Effector CD4-positive, alpha-beta T cell (primary cell): ENCODE measurements at places on chromosomes 1 and 21.

DNA sequence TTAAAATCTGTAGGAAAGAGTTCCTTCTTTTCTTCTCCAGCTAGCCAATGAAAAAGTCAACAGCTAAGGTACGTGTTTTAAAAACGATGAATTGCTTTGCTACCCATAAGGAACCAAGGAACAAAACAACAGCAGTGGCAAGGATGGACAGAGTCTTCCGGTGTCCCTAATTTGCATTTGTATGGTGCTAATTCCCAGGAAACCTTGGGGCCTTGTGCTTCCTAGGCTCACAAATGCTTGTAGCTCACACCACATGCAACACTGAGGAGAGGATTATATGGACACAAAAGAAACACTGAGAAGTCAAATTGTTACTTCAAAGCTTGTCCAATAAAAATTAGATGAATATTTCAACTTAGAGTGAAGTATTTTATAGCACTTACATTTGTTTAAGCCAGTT is 1.8 kb upstream of the PGBD5 start:
- DNase-seq: no peak

GRCh38 chr21:37119421-37120218 is 46.6 kb downstream of the TTC3 start:
- no peak for DNase-seq

DNA sequence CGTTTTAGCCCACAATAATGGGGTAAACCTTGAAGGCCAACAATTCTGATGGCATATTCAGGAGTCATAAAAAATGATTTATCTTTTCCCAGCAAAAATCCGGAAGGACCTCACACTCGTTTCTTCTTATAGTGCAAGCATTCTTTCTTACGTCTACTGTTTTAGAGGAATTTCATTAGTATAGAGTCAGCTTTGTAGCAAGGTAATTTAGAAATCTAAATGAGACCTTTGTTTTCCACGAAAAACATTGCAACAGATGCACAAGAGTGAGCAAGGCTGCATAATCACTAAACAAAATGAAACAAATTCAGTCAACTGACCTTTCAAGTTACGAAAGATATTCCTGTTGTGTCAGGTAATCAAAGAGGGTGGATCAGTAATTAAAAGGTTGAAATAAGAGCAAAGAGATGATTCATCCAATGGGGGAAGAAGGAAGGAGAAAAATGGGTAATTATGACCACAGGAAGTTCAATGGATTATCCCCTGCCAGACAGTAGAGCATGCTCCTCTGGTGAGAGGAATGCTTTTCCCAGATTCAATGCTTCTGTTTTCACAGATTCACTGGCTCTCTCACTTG is 560 bp upstream of the CSDE1 start:
- DNase-seq: no peak

DNA sequence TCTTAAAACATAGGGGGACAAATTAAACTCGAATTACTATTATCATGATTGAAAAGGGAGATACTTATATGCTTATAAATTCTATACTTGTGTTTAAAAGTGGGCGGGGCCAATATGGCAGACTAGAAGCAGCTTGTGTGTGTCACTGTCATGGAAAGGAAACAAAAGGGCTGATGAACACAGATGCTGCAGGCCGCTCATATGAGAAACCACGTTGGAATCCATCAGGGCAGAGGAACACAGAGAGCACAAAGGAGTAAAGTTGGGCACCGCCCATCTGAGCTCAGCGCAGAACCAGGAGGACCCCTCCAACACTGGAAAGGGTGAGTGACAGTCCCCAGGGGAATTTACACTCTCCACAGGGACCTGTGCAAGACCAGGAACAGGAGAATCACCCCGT is 107.0 kb downstream of the SLC5A9 start:
- no peak for DNase-seq

- no peak for DNase-seq
Measured at GRCh38 chr1:96206451-96206850, 515.1 kb upstream of the PTBP2 start.

DNA sequence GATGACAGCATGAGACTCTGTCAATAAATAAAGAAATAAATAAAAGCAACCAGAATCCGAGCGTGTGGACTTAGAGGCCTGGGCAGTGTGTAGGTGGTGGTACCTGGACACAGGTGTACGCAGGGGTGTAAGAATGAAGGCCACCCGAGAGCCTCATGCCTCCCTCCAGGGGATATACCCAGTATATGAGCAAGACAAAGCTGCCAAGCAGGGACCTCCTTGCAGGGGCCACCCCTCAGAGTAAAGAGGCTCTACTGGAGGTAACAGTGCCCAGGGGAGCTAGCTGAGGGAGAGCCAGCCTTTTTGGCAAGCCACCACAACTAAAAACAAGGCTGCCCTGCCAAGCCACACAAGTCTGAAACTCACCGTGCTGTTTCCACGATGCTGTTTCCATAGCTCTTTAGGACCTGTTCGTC is 179.2 kb upstream of the RAB4A start:
- no peak for DNase-seq

- DNase-seq: no peak
Measured at GRCh38 chr1:235556807-235557206, 52.6 kb upstream of the B3GALNT2 start.

DNA sequence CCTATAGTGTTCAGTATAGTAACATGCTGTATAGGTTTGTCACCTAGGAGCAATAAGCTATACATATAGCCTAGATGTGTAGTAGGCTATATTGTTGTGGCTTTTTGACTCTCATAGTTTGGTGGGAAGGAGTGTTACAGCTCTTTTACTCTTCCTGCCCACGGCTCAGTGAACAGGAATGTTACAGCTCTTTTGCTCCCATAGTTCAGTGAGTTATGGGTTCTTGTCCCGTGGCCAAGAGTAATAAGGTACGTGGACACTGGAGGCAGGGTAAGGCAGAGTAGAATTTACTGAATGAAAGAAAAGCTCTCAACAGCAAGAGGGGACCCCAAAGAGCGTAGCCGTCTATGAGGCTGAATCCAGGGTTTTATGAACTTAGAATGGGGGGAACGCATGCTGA is 734.3 kb downstream of the ADGRL2 start:
- no peak for DNase-seq

DNA sequence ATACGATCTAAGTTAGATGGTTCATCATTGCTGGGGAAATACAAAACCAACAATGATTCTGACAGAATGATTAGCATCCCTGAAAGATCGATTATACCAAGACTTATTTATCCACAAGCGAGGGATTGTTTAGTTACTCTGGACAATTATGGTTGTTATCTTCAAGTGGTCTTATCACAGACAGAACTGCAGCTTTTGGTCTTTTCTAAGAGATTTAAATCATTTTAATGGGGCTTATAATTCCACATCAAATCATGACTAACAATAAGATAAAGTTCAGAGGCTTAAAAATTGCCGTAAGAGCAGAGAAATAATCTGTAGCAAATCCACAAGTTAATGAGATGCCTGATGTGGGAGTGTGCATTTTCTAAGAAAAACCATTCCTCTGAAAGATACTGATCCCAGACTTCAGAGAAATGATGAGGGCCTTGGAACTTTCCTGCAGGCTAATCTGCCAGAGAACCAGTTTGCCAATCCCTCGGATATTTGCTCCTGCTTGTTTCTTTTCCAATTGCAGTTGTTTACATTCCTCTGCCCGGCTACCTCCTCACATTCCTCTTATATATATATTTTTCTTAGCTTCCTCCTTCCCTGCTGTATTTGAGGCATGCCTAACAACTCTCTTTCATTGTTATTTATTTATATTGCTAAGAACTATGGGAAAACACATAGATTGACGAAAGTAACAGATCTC is 134.8 kb downstream of the BACH1 start:
- no peak for DNase-seq

DNA sequence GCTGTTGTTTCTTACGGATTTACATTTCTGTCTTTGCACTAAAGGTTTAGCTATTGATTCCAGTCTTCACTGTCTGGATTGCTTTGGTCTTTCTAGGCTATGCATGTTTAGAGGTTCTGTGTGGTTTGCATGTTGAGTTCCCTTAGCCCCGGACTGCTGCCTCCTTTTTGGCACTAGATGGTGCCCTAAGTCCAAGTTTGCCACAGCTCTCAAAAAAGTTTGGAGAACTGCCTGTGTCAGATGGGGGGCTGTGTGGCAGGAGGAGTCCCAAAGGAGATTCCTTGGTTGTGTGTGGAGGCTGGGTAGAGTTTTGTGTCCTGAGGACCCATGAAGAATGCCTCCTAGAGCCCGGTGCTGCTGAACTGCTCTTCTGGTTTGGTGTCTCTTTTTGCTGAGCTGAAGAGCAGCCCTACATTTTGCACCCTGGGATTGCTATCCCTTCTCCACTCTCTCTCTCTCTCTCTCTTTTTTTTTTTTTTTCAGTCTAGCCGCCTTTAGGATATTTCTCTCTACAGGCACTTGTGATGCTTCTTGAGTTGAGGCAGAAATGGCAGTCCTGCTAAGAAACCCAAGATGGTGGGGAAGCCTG is 74.4 kb downstream of the PTGS2 start:
- DNase-seq: no peak

GRCh38 chr1:77652268-77652667 is 30.2 kb downstream of the ZZZ3 start:
- DNase-seq: no peak

GRCh38 chr1:185595835-185596667 is 138.1 kb upstream of the HMCN1 start:
- DNase-seq: peak; percentile 43

DNA sequence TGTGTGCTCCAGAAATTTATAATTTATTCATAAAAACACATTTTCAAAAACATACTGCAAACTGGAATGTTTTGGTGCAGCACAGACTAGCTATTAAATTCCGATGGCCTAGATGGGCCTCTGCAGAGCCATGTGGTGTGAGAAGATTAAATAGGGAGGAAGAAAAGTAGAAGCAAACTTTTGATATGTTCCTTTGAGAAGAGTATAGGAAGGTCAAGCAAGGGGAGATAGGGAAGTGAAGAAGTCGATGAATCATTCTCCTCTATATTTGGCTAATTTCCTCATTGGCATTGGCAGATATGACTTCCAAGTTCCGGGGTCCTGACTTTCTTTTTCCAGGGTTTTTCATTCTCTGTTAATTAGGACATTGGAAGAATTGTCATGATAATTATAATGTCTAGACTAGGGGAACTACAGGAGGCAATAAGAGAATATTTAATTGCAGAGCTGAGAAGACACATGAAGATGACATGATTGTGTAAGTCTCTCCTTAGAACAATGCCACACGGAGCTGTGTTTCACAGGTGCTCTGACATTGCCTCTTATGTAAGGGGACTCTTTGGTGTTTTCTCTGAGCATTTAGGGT is 19.3 kb upstream of the ZNF326 start:
- no peak for DNase-seq

- no peak for DNase-seq
Measured at GRCh38 chr1:109478806-109479205, 4.9 kb upstream of the ATXN7L2 start.

DNA sequence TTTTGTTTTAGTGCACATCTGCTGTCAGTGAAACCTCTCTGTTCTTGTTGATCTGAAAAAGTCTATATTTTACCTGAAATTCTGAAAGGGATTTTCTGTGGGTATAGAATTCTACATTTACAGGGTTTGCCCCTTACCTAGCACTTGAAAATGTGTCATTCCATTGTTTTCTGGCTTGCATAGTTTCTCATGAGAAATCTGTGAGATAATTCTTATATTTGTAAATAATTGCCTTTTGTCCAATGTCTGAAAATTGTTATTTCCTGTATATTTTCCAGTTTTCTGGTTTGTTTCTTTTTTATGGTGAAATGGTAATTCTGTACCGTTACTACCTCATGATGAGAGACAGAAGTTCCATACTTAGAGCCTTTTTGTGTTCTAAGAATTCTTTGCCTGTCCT is 11.8 kb upstream of the SCAF4 start:
- no peak for DNase-seq

GRCh38 chr1:198320759-198321158 is 164.0 kb downstream of the NEK7 start:
- no peak for DNase-seq

DNA sequence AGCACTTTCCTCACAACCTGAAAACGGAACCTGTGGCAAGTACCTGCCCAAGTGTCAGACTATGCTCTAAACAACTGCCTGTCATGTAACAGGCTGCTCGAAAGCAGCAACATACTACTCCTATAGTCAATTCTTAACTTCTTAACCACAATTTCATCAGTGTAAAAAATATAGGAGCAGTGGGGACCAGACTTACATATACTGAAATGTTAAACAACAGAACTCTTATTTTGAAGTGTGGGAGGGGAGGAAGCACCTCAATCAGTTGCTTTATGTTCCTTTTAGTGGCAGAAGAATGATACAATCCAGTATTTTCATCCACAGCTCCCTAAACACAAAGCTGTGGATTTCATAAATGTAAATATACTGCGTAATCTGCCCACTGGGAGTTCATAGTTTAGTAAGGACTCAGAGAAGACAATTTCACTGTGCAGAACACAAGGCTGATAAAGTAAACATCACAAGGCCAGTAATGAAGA is 44.2 kb downstream of the WLS start:
- DNase-seq: no peak

- DNase-seq: no peak
Measured at GRCh38 chr21:14456911-14457310, 74.0 kb upstream of the HSPA13 start.

GRCh38 chr21:24895885-24896734 is 711.2 kb downstream of the MRPL39 start:
- DNase-seq: no peak

DNA sequence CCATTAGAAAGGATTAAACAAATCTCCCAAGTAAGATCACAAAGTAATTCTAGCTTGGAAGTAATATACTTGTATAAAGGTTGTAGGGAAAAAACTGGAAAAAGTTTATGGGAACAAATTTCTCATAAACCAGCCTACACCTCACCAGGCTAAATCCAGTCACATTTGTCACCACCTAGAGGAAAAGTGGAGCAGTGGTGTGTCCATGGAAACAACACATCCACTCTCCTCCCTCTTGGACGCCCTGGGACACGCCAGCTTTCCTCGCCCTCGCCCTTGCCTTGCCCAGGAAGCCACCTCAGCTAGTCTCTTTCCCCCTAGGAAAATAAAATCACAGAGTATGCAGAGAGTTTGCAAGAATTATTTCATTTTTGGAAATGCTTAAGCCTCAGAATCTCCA is 2.2 kb downstream of the PALMD start:
- DNase-seq: no peak

GRCh38 chr1:216250861-216251260 is 172.4 kb downstream of the USH2A start:
- DNase-seq: no peak

DNA sequence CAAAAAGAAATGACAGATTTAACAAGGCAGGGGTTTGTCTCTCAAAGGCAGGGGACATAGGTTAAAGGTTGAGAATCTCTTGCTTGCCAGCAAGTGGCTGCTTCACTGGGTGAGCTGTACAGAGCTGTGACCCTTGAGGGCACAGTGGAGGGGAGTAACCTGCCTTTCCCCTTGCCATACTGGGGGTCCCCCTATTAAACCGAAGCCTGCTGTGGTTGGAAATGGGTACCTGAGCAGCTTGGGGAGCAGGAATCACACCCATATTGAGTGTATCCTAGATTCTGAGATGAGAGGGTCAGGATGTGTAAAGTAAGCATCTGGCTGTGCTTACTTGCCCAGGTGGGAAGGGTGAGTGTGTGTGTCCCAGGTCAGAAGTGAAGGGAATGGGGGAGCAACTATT is 31.8 kb downstream of the WNT4 start:
- no peak for DNase-seq

GRCh38 chr21:45412909-45413611 is 8.1 kb downstream of the COL18A1 start:
- DNase-seq: no peak
